NCI-H187 (cell line): ENCODE measurements at places on chromosomes 2 and 18.
A peak's percentile ranks its signal among the peaks of the same experiment; 100 is the strongest.

- DNase-seq, result peak; percentile 64
Observed at GRCh38 chr2:3076848-3077642, 300.6 kb downstream of the EIPR1 start.

GRCh38 chr2:126658905-126659561 lies 3.1 kb downstream of the GYPC start:
- no peak for DNase-seq

- no peak for DNase-seq
Observed at GRCh38 chr2:54566896-54567295, 110.8 kb downstream of the SPTBN1 start.

- no peak for DNase-seq
Observed at GRCh38 chr2:207240649-207241048, 74.9 kb upstream of the KLF7 start.

- no peak for DNase-seq
Observed at GRCh38 chr2:237571551-237571950, 5.2 kb downstream of the PRLH start.

- no peak for DNase-seq
Observed at GRCh38 chr2:150303281-150303680, 184.2 kb downstream of the RND3 start.

GRCh38 chr2:46229134-46230063 lies 67.8 kb upstream of the EPAS1 start:
- DNase-seq, result no peak

GRCh38 chr2:30366199-30366691 lies 80.8 kb upstream of the LCLAT1 start:
- no peak for DNase-seq

DNA sequence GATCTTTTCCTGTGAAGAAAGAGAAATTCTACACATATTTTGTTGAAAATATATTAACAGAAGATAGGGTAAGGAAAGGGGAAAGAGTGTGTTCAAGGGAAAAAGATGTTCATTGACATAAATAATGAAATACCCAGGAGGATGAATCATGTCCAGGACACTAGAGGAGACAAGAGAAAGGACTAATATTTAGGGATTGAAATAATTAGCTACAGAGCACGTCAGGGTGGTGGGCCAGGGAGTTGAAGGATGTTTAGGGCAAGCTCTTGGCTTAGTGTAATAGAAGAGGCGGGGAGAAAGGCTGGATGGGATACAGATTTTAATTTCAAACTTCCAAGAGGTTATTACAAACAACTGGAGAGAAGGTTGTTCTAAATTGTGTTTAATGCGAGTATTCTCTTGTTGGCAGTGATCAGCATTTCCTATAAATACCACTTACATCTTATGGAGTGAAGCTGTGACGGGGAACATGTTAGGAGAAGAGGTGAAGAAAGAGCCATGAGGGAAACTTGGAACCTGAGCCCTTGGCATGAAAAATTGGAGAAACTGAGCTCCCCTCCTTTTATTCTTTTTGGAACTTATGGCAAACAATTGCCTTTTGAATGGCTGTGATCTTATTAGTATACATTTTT lies 36.6 kb upstream of the CETN1 start:
- no peak for DNase-seq

DNA sequence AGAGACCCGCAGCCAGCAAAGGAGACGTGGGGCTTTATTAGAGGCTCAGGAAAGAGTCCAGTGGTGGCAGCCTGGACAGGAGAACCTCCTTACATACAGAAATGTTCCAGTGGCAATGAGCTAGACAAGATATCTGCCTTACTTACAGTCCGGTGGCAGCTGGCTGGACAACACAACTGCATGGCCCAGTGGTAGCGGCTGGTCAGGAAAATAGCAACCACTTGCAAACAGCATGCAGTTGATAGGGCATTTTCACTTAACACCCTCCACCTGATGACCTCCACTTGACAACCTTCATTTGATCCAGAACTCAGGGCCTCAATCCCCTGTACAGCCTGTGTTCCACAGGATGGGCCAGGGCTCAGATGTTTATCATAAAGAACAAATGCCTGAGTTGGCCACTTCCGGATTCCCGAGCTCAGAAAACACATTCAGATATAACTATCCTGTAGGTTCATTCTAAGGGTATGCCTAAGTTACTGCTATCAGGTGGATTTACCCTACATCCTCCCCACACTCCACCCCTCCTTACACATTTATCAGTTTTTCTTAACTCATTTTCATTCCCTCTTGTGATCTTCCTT lies 63.3 kb upstream of the ITPRID2 start:
- no peak for DNase-seq

DNA sequence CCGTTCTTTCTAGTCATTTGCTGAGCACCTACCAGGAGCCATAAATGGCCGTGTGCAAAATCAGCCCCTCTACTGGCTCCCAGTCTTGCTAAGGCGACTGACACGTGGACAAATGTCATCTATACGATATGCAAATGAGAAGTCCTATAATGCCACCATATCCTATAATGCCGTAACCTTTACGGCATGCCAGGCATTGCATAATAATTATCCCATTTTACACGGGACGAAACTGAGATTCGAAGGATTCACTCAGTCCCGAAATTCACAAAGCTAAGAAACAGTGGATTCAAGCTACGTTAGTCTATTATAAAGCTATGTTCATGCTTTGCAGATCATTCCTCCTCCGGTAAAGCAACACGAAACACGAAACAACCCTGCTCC lies 34.1 kb upstream of the RNF149 start:
- no peak for DNase-seq

DNA sequence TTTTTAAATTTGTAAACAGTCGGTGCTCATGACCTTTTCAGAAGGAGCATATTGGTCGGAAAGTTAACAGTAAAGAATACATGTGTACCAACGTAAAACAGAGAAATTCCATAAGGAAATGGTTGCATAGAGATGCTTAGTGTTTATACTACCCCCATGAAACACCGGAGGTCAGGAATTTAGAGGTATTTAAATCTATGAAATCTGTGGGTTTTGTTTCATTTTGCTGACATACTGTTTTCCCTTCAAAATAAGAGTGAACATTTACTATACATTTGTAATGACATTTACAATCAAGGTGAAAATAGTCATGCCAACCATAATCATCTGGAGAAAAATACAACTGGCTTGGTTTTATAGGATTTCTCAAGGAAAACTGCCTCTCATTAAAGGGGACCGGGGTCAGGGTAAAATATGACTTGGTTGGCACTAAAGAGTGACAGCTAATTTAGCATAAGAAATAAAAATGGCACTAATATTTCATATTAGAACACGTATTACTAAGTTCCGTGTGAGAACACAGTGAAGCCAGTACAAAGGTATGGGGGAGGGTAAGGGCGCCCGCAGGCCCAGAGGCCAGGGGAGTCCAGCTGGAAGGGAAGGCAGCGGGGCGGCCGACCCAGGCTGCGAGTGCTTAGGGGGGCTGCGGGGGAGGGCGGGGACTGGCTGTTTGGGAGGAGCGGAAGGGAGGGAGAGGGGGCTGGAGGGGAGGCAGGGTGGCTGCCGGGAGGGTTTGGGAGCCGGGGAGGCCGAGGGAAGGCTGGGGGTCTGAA lies 1.1 kb upstream of the RNU4ATAC start:
- no peak for DNase-seq

DNA sequence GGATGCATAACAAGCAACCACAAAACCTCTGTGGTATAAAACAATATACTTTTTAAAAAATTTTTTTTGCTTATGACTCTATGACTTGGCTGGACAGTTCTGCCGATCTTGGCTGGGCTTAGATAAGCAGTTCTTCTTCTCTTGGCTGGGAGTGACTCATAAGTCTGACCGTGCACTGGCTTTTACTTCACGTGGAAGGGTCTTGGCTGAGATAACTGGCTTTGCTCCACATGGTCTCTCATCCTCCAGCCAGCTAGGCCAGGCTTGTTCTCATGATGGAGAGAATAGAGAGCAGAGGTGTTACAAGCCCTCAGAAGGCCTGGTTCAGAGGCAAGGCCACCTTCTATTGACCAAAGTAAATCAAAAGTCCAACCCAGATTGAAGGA lies 178.9 kb upstream of the SERPINE2 start:
- DNase-seq, result no peak

- no peak for DNase-seq
Observed at GRCh38 chr2:59693231-59693959, 860.1 kb downstream of the BCL11A start.

GRCh38 chr18:46719388-46719787 lies 37.5 kb downstream of the ST8SIA5 start:
- no peak for DNase-seq

DNA sequence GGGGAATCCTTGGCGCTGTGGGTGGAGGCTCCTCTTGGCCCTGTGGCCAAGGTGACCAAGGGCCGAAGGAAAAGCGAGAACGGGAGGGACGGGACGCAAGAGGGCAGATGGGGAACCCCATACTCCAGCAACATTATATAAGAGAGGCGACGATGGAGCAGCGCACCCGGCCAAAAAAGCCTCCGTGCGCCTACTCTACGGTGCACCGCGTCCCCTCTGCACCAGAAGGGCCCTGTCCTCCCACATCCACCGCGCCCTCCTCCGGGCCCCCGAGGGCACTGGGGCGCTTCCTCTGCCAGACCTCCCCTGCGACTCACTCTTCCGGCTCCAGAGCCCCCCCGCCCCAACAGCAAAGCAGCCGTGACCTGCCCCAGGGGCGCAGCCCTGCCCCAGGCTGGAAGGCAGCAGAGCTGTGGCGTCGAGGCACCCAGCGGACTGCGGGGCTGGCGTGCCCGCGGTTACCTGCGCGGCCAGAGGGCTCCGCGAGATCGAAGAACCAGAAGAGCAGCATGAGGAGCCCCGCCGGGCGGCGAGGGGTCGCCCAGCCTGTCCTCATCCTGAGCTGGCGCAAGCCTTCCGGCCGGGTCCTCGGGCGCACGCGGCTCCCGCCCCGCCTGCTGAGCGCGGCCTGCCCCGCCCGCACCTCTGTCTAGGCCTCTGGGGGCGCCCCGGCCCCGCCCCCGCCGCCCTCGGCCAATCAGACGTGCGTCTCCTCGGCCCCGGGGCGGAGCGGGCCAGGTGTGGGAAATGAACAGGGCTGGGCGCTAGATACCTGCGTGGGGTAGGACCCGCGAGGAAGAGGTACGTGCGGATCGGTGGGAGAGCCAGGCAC lies 106.3 kb upstream of the CD302 start:
- DNase-seq, result peak; percentile 3

GRCh38 chr18:40210696-40211095 lies 1744.3 kb upstream of the PIK3C3 start:
- no peak for DNase-seq

GRCh38 chr2:62221141-62221540 lies 25.2 kb downstream of the B3GNT2 start:
- no peak for DNase-seq

- DNase-seq, result no peak
Observed at GRCh38 chr2:133635131-133635530, 66.9 kb upstream of the NCKAP5 start.

DNA sequence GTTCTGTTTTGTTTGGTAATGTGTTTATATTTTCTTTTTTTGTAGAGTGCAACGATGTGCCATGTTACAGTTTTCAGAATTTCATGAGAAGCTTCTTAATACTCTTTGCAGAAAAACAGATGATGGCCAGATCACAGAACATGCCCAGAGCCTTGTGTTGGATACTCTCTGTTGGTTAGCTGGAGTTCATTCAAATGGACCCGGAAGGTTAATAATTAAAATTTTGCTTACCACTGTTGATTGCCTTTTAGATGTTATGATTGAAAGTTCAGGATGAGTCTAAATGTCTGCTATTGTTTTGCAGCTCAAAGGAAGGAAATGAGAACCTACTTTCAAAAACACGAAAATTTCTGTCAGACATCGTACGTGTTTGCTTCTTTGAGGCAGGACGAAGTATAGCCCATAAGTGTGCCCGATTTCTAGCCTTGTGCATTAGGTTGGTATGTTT lies 85.2 kb downstream of the BIRC6 start:
- DNase-seq, result no peak

DNA sequence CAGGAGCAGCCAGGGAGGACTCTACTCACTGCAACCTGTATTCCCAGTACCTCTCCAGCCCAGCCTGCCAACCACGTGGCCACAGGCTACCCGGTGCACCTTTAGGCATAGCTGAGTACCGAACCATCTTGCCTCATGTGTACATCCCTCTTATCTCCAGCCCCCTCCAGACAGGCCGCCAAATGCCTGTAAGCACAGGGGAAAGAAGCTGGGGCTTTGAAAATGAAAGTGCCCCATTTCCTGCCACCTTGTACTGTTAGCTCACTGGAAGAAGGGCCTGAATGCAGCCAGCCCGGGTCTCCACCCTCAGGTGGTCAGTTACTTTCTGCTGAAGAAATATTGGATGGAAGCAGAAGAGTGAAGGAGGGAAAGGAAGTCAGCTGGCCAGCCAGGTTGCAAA lies 27.2 kb upstream of the RFX8 start:
- no peak for DNase-seq

DNA sequence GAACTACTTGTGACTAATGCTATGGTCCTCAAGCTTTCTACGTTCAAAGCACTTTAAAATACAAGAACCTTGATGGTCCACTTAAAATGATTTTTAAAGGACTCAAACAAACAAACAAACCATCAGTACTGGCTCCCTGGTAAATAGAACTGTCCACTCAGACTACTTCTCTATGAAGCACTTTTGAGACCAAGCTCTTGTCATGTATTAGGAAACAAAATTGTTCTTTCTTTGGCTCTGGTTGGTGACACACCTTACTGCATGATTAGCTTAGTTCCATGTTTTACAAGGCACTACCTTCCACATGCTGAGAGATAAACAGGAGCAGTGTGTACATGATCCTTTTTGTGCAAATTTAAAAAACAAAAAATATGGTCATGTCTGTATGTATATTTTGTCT lies 19.7 kb downstream of the DARS1 start:
- DNase-seq, result no peak

GRCh38 chr2:166017208-166017607 lies 63.6 kb upstream of the TTC21B start:
- no peak for DNase-seq

- DNase-seq, result no peak
Observed at GRCh38 chr2:45418532-45418931, 192.5 kb downstream of the SRBD1 start.

DNA sequence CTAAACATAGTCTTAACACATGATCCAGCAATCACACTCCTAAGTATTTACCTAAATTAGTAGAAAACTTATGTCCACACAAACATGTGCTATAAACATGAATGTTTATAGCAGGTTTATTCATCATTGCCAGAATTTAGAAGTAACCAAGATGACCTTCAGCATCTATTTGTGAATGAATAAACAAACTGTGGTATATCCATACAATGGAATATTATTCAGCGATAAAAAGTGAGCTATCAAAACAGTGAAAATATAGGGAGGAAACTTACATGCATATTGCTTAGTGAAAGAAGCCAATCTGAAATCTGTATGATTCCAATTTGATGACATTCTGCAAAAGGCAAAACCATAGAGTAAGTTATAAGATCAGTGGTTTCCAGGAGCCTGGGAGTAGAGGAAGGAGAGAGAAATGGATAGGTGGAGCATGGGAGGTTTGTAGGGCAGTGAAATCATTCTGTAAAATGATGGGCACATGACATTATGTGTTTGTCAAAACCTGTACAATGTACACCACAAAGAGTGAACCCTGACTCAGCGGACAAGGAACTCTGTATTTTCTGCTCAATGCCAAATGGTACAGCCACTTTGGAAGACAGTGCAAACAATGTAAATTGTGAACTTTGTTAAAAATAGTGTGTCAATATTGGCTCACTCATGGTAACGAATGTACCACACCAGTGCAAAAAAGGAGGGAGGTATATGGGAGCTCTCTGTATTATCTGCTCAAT lies 61.9 kb upstream of the IGFBP2 start:
- no peak for DNase-seq
